Hepatic stellate cell (primary cell): ENCODE measurements at places on chromosomes 5 and 9.

- no peak for DNase-seq
Measured at GRCh38 chr9:115972362-115972761, 181.2 kb upstream of the PAPPA start.

GRCh38 chr5:127192836-127193338 is 97.7 kb upstream of the MEGF10 start:
- no peak for DNase-seq

- DNase-seq: peak; percentile 44
Measured at GRCh38 chr9:81685763-81686613, 3.4 kb downstream of the TLE1 start.

- peak; percentile 17 for DNase-seq
Measured at GRCh38 chr9:32431940-32432555, 47.6 kb downstream of the ACO1 start.

DNA sequence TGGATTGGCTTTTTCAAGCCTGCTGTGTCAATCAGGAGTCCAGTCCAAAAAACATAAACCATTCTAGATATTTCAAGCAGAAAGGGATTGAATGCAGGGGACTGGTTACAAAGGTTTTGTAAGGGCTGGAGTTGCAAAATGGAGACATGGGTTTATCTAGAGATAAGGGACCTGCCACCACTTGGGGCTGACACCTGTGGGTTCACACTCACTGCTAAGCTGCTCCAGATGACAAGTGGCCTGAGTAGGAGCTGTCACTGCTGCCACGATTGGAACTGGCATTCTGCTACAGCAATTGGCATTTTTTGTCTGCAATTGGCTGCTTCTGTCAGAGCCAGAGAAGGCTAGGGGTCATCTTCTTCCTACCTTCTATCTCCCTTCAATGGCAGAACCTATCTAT is 66.3 kb upstream of the ZFR start:
- no peak for DNase-seq

- no peak for DNase-seq
Measured at GRCh38 chr5:79581535-79581934, 30.7 kb upstream of the TENT2 start.

GRCh38 chr9:131719262-131719908 is 20.5 kb downstream of the RAPGEF1 start:
- no peak for DNase-seq

DNA sequence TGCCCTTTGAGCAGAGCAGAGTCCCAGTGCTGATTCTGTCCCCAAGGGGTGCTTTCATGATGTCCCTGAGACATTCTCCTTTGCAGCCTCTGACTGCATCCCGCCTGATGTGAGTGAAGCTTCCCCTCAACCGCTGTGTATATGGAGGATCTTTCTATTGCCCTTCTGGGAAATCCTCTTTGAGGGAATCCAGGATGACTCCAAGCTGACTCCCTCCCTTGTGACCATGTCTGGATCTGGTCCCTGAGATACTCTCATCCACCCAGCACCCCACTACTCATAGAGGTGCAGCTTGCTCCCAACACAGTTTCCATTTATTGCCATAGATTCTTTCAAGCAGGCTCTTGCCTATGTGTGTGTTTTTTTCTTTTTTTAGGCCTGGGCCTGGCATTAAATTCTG is 216.5 kb downstream of the SEC61B start:
- DNase-seq: no peak

- DNase-seq: no peak
Measured at GRCh38 chr9:27352457-27353165, 55.7 kb upstream of the EQTN start.

DNA sequence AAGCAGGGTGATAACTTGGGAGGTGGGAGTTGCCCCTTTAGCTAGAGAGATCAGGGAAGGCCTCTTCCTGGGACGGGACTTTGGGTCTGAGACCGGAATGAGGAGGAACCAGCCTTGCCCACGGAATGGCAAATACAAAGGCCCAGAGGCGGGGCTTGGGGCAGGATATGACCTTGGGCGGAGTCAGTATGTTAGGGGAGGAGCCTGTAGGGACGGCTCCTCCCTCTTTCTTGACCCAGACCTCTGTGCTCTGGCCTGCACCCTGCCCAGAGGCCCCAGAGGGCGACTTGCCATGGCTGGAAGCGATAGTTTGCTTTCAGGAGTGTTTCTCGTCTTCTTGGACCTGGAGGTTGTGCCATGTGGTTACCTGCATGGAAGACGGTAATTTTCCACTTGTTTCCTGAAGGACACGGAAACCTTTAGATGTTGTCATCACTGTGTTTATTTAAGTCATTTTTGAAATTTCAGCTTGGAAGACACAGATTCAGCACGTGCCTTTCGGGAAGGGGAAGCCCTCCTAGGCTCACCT is 85.6 kb downstream of the DAB2IP start:
- DNase-seq: no peak

DNA sequence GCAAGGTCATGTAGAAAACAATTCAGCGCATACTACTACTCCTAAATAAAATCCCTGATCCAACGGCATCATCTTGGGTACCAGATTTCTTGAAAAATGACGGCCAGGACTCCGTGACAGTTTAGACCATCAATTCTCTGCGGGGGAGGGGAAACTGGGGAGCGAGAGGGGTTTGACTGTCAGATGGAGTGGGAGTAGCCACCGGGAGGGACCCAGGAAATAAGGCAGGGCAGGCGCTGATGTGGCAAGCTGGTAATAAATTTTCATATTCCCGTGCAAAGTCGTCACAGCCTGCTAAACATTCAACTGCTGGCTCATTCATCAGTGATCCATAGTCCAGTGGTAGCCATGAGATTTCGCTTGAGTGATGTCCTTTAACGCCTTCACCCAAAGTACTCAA is 457 bp upstream of the CDH18 start:
- no peak for DNase-seq
